ENCODE measurements at places on chromosomes 12 and 14. TPM values are rescaled to one million over a fixed set of nuclear protein-coding genes. Genes with fewer than 3 reads are reported as not detected.

Gene NRXN3
- not detected for total RNA-seq

Gene GIT2
- total RNA-seq = 123 TPM

Gene ARHGAP5
- 20.4 TPM for total RNA-seq

Gene PPP1R12A
- total RNA-seq = 65.1 TPM
